Stimulated activated naive CD8-positive, alpha-beta T cell treated with anti-CD3 and anti-CD28 coated beads, Interleukin-15, amount 100 ng/mL, for 72 hours (primary cell): ENCODE measurements at places on chromosomes 3 and 15.

GRCh38 chr3:5754602-5755001, 567.1 kb downstream of the EDEM1 start:
- no peak for DNase-seq

DNA sequence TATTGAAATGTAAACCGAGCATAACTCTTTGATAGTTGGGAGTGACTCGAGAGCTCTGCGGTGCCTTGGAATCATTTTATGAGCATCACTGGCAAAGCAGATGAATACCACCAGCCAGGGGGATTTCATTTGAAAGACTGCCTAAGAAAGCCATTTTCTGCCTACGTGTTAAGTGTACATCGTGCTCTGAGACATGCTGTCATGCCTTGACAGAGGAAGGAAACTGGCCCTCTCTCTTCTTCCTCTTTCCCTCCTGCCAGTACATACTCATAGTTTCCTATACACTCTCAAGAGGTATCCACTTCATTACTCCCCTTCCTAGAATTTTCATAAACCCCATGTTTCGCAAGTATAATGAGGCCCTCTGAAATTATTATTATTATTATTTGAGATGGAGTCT, 8.8 kb downstream of the BCL2A1 start:
- DNase-seq: no peak

GRCh38 chr15:31343831-31344230, 17.2 kb downstream of the KLF13 start:
- no peak for DNase-seq

- no peak for DNase-seq
These were observed 40.7 kb downstream of the KLF15 start for GRCh38 chr3:126316501-126316939.

- no peak for DNase-seq
These were observed 46.9 kb downstream of the DLEC1 start for GRCh38 chr3:38085943-38086324.

GRCh38 chr3:117842086-117842485, 1132.5 kb downstream of the TUSC7 start:
- DNase-seq: no peak

DNA sequence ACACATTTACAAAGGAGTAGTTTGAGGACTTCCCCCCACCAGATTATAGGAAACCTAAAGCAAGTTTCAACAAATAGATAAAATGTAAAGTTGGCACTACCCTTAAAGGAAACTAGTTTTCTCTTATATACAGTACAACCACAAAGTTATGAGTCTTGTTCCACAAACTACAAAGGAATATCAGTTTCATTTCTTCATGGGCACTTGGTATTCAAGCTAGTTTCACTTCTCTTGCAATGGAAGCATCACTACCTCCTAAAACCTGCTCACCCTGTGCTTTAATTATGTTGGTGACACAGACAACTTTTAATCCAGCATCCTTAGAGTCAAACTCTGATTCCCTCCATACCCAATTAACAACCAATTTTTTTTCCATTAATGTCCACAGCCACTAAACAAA, 707.0 kb downstream of the ROBO2 start:
- DNase-seq: no peak

GRCh38 chr15:79282371-79283251, at the start of gene ANKRD34C:
ANKRD34C (plus strand) TSS chr15:79282722; CDS start chr15:79293285, 10,563 bp downstream.
- no peak for DNase-seq

- DNase-seq: no peak
These were observed 303.7 kb upstream of the WNT5A start for GRCh38 chr3:55790596-55791350.

GRCh38 chr3:64957408-64958198, 269.8 kb upstream of the ADAMTS9 start:
- no peak for DNase-seq

GRCh38 chr3:149235599-149236424, 14.2 kb upstream of the CP start:
- no peak for DNase-seq

- DNase-seq: no peak
These were observed 14.0 kb upstream of the KLF15 start for GRCh38 chr3:126371096-126371705.

GRCh38 chr3:116423945-116424344, 21.3 kb downstream of the LSAMP start:
- no peak for DNase-seq

GRCh38 chr3:43503067-43503728, 118.6 kb downstream of the ANO10 start:
- no peak for DNase-seq

- DNase-seq: no peak
These were observed 38.2 kb downstream of the CORO2B start for GRCh38 chr15:68617001-68617400.

DNA sequence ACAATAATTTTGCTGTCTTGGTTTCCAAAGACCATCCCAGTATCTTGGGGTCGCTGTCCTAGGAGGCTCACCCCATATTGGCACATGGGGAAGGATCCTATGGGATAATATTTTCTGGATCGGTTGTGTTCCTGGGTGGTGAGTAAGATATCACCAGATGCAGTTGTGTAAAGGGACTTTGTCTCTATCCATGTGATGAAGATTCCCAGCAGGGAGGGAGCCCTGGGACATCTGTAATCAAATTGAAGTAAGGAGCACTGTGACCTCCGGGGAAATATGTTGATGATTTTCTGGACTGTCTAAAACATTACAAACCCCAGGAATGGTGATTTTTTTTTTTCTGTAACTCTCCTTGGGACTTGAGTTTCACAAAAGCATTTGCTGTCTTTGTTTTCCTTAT, 36.2 kb upstream of the LRTM1 start:
- no peak for DNase-seq

GRCh38 chr15:88191812-88192165, 64.8 kb downstream of the NTRK3 start:
- DNase-seq: no peak

DNA sequence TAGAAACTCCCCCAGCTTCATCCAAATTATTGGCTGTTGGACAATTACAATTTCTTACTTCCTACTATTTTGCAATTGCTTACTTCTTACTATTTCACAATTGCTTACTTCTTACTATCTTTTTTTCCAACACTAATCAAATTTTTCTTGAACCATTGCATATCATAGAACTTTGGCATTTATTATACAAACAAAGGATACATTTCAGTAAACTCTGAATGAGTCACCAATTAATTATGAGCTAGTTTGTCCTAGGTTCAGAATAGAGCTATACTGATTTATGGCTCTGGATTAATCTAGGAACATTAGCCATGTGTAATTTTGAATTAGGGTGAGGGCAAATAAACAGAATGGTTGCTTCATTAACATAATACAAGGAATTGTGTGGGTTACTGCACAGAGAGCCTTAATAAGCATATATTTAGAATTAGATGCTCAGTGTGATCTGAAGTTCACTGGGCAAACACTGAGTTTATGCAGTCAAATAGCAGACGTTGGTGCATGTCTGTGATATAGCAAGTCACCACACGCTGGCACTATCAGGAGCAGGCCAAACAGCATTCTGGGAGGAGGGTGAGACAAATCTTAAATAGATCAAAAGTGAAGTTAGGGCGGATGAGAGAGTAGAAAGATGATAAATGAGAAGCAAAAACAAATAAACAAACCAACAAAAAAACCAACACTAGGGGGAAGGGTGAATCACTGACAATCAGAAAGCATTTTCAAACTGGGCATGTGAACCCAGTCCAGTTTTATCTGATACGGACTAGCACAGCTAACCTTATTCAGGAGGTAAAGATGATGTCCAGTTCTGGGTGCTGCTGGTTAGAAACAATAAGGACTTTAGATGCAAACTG, 21.5 kb downstream of the GABRR3 start:
- DNase-seq: no peak

DNA sequence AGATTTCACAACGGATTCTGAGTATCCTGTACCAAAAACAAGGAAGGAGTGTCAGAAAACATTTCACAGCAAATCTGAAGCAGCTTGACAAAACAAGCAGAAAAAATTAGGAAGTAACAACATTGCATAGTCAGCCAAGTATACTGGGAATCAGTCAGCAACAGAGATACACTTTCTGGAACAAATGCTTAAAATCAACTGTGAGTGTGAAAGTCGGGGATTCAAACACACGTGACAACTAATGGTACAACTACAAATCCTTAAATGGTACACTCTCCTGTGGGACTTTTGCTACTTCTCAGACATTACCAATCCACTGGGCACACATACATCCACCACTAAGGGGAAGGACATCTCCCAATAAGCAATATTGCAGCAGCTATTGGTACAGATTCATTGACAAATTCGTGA, 296.6 kb upstream of the MME start:
- DNase-seq: no peak

GRCh38 chr3:14431917-14432834, 29.8 kb downstream of the SLC6A6 start:
- peak; percentile 97 for DNase-seq

DNA sequence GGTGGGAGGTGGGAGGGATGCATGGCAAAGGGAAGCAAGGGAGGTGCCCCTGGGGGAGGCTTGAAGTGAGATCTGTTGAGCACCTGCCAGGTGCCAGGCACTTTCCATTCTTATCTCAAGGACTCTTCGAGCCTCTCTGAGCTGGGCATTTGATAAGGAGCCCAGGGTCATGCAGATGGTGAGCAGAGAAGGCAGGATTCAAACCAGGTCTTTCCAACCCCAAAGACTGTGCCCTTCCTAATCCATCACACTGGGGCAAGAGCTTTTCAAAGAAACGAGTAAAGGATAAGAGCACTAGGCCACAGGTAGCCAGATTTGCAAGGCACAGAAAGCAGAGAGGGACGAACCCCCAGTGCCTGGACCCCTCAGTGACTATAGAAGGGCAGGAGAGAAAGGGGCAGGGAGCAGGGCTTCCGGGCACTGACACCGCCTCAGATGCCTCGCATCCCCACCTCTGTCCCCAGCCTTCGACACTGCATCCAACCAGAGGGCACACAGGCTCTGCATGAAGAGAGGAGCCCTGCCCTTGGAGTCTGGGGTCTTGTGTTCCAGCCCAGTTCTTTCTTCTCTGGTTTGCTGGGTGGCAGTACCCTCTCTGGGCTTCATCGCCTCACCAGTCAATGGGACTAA, 21.0 kb downstream of the IGDCC4 start:
- no peak for DNase-seq
